Cerebellum (tissue), 4 donors: ENCODE measurements at places on chromosomes 2 and 18.

- no peak for DNase-seq
These were observed 77.8 kb upstream of the B3GNT2 start for GRCh38 chr2:62118160-62118559.

DNA sequence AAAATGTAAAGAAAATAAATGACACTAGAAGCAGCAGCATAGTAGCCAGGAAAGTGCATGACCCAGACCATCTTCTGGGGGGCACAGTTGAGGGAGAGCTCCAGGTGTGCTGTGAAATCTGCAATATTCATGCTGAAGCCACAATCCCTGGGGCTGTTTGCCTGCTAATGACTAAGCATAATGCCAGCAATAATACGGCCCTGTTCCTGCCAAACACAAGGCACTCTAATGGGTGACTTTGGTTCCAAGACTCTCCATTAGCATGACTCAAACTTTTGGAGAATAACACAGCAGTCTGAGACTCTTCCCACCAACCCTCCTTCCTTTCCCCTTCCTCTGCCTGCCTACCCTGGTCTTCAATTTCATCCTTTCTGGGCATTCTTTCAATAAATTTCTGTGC, 77.9 kb upstream of the DOCK10 start:
- no peak for DNase-seq

GRCh38 chr18:29488617-29489016, 1311.7 kb upstream of the CDH2 start:
- no peak for DNase-seq

DNA sequence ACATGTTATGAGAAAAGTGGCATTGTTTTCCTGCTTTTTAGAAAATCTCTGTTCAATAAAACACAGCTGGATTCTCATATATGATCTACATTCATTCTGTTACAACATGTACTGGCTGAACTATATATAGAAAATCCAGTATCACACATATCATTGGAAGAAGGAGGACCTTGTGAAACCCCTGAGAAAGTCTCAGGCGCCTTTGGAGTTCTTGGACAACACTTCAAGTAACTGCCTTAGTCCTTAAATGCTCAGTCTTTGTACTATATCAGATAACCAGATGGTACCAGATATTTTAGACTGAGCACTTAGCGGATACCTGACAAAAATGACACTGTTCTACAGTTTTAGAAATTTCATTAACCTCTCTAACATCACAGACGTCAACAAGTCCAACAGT, 72.2 kb downstream of the ACVR1 start:
- DNase-seq, result no peak

GRCh38 chr2:82793711-82794435, 1665.2 kb downstream of the SUCLG1 start:
- no peak for DNase-seq

DNA sequence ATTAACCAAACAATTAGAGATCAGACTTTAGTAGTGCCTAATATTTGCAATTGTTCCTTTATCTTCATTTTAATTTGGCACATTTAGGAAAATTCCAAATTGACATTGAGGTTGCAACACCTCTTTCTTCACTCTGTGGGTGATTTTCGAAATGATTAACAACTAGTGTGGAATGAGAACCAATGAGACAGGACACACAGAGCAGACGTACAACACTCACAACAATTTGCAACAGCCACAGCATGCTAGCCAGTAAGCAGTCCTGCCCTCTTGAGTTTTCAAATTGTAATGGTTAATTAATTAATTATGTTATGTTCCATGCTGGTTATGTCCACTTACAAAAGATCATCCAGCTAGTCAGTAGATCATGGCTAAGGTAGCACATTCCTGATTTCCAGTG, 339.3 kb downstream of the LRP1B start:
- DNase-seq, result no peak
